ENCODE measurements at places on chromosomes 2 and 18.

DNA sequence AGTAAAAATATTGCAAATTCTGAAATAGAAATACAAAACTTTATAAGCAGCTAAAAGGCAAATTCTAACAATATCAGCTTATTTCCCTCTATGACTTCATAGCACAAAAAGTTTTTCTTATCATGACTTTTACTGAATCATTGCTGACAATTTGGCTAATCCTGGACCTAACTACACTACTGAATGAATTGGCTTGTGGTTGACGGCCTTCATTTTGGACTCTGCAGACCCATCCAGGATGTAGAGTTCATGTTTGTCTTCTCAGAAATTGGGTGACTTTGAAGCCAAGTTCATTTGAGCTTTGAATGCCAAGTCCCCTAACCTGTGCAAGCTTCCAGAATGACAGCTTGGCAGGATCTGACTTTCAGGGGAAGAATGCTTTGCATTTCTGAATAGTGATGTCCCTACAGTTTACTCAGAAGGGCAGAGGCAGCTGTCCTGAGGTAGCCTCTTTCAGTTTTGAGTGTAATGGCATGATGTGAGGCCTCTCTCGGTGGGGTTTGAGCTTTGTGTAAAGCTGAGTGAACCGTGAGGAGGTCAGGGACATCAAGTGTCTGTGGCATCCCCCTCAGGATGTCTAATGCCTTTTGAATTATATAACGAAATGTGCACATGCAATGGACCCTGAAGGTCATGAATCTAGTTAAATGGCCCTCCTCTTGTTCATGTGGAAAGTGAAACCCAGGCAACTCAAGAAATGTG lies 48.0 kb downstream of the EFEMP1 start:
- no peak for DNase-seq

DNA sequence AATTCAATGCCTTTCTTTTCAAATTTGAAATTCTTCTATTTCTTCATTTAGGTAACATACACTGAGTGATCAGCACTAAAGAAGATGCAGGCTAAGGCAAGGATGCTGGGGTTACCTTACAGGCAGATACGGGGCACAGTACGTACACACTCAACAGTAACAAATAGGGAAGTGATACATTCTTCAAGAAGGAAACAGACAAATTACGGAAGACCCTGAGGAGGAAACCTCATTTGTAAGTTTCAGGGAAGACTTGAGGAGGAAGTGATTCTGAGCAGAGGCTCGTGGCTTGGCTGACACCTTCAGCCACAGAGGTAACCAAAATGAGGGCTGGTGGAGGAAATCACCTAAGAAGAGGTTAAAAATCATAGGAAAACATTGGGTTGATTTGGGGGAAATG lies 1108.3 kb upstream of the KLHL29 start:
- DNase-seq = no peak

- no peak for DNase-seq
These were observed 8.6 kb downstream of the ZEB2 start for GRCh38 chr2:144511226-144511810.

DNA sequence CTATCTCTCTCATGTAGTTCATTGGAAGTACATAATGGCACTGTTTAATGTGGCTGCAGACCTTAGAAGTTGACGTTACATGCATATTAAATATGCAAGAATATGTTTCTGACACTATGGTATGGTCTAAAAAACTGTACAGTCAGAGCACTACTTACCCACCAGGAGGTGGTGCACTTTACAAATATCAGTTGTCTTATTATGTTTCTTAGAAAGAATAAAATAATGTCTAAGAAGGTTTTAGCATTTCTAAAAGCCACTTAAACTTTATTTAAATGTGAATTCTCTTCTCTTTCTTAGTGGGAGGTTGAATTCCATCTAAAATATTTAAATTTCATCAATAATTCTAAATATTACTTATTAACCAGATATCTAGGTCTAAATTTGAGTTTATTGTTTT lies 4.3 kb downstream of the TMEFF2 start:
- DNase-seq = peak; percentile 52

DNA sequence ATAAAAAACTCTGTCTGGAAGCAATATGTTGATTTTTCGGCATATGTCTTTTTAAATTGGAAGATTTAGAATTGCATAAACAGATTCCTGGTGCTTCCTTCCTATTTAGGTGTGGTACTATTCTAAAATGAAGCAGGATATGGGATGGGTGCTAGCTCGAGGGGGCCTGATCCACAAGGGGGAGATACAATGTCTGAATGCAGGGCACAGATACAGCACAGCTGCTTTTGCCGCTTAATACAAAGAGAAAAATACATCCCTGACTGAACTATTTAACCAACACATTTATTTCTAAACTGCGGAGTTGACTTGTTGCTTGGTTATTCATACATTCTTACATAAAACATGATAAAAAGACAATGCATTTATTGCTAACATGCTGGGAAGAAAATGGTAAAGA lies 169.1 kb downstream of the TMEFF2 start:
- DNase-seq = no peak

Data from HT-29 (cell line).